ENCODE measurements at places on chromosomes 7 and 10. TPM values are rescaled to one million over a fixed set of nuclear protein-coding genes. Genes with fewer than 3 reads are reported as not detected.

DNA sequence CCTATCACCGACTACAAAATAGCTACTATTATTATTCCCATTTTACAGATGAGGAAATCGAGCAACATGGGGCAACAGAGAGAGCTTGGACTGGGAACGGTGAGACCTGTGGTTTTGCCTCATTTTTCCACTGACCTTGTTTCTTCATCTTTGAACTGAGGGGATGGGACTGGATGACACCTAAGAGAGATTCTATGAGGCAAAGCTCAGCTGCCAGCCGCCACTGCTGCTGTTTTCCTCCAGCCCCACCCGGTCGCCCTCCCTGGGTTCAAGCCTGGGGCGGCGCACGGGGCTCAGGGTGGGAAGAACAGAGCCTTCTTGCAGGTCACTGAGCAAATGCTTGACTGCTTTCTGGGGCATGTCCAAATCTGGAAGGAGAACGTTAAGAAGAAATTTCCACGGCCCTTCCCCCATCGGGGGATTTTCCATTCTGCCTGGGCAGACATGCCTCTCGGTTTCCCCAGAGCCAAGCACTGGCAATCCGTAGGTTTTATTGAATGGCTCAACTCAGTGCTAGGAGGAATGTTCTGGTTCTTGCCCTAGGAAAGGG is 12.3 kb downstream of the DDIT4 start:
- no peak for DNase-seq

DNA sequence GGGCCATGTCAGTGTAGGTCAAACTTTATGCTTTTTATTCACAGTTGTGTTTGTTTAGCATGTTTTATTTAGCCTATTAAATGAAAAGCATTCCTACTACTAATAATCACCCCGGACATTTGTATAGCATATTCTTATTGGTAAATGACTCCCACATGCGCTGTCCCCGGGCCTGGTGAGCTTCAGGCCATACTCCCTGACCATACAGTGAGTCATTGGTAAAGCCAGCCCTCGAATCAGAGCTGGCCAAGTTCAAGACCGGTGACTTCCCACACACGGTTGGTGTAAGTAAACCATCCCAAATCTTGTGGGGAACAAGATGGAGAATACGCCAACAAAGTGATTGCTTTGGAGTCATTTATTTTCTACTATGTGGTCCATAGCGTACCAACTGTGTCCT is 238.7 kb upstream of the TCF7L2 start:
- no peak for DNase-seq

DNA sequence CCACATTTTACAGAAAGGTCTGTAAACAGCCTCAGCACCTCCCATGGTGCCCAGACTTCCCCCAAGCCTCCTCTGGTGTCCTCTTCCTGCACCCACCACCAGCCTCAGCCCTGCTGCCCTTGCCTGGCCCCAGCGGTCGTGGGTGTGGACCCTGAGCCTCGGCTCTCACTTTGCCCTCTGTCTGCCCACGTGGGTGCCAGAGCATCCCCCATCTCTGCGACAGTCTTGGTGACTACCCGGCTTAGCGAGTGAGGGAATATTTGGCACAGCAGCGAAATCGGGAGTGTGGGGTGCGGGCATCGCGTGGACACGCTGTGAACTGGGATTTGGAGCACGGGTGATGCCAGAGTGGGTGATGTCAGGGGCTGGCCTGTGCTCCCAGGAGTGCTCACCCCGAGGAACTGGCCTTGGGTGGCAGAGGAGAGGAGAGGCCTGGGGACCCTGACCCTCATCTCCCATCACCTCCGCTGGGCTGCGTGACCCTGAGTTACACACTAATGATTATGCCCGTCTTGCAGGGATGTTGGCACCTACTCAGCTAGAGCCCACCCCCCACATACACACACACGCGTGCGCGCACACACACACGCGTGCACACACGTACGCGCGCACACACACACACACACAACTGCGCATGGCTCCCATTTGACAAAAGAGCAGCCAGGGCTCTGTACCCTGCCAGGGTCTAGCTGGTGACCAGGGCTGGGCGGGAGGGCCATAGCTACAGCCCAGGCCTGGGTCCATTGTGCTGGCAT is 8.7 kb downstream of the ELFN1 start:
- no peak for DNase-seq

DNA sequence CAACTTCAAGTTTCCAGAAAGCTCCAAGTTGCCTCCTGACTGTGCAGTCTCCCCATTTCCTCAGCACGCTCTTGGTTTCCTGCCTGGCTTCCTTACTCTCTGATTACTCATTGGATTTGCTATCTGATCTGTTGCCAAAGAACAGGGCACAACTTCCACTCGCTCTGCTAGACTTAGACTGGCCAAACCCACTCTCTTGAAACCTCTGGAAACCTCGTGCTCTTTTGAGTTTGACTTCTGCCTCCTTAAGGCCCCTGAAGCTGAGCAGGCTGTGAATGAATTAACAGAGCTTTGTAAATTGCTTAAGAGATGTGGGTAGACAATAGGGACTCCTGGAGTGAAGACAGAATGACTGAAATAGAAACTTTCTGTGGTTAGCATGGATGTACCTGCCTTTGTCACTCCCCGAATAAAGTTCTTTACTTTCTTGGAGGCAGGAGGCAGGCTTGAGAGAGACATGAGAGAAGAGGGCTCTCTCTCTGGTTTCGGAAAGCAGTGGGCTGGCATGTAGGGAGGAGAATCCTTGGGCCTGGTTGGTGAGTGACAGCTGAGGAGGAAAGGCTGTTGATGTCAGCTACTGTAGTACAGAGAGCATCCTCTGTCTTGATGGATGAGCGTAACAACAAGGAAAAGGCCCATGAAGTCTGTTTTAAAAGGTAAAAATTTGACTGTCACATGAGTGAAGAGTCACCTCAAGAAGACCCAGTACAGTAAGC is 70.8 kb downstream of the CHN2 start:
- no peak for DNase-seq

DNA sequence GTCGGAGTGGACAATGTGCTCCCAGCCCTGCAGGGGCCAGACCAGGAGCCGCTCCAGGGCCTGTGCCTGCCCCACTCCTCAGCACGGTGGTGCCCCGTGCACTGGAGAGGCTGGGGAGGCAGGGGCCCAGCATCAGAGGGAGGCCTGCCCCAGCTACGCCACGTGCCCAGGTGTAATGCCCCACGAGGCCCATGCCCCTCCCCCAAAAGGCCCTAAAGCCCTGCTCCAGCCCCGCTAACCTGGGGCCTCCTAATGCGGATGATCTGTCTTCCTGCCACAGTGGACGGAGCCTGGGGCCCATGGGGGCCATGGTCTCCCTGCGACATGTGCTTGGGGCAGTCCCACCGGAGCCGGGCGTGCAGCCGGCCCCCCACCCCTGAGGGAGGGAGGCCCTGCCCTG is 23.7 kb upstream of the ZNF862 start:
- no peak for DNase-seq

- no peak for DNase-seq
Measured at GRCh38 chr10:27157150-27157549, 2.0 kb downstream of the MASTL start.

- DNase-seq: no peak
Measured at GRCh38 chr10:128064970-128065580, 61.1 kb downstream of the MKI67 start.

GRCh38 chr10:47055386-47056246 is 144.4 kb downstream of the PTPN20 start:
- DNase-seq: no peak

GRCh38 chr10:94358480-94358879 is 4.3 kb downstream of the NOC3L start:
- no peak for DNase-seq

GRCh38 chr7:149006345-149006725 is 22.0 kb downstream of the PDIA4 start:
- DNase-seq: no peak

GRCh38 chr10:48246501-48246900 is 28.0 kb downstream of the FRMPD2 start:
- DNase-seq: no peak

DNA sequence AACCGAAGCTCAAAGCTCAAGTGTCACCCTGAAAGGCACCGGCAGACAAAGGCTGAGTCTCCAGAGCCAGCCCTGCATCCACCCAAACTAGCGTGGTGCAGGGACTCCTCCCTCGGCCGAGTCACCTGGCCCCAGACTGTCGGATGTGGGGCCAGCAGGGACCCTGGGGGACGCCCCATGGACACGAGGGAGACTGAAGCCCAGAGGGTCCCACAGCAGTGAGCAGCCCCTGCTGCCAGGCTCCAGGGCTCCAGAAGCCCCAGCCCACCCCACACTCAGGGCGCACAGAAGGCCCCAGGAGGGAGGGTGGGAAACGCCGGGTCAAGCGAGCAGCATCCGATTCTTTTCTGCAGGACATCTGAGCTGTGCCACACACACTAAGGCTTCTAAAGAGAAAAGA is 20.2 kb downstream of the GPR146 start:
- no peak for DNase-seq

DNA sequence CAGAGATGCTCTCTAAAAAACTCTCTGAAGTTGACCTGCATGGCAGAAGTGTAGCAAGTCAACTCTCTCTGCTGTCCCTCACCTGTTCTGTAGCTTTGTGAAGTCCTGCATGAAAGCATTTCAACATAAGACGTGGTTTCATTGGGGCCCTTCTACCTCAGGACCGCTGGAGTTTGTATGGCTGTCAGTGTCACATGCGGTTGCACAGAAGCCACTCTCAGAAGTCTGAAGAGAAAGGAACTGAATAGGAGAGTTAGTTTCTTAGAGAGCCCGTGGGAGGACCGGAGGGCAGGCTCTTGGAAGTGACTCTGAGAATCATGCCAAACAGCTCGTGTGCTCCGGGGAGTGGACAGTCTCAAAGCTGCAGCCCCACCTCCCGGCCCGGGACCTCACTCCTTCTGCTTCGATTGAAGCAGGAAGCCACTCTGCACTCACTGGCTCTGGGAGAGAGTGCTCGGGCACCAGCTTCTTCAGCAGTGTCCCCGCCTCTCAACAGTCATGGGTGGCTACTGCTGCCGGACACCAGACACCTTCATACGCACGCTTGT is 486.7 kb downstream of the SDK1 start:
- DNase-seq: no peak

- no peak for DNase-seq
Measured at GRCh38 chr10:120328647-120329046, 128.4 kb upstream of the PLPP4 start.

DNA sequence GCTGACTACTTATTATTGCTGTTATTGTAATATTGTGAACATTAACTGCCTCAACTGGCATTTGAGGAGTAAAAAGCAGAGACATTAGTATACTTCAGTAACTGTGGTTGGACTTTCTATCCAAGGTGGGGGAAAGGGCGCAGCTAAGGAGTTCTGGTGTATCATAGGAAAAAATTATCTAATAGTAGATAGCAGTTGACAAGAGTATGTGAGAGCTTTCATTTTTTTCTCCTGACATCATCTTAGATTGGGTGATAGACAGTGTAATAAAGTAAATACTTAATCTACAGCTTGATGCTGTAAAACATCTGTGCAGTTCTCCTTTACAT is 68.9 kb downstream of the PHTF2 start:
- DNase-seq: no peak

DNA sequence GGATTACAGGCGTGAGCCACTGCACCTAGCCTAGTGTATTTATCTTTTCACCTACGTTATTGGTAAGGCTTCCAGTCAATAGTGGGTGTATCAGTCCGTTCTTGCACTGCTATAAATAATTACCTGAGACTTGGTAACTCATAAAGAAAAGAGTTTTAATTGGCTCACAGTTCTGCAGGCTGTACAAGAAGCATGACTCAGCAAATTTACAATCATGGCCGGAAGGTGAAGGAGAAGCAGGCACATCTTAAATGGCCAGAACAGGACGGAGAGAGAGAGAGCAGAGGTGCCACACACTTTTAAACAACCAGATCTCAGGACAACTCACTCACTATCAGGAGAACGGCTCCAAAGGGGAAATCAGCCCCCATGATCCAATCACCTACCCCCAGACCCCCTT is 873.3 kb upstream of the AUTS2 start:
- no peak for DNase-seq

DNA sequence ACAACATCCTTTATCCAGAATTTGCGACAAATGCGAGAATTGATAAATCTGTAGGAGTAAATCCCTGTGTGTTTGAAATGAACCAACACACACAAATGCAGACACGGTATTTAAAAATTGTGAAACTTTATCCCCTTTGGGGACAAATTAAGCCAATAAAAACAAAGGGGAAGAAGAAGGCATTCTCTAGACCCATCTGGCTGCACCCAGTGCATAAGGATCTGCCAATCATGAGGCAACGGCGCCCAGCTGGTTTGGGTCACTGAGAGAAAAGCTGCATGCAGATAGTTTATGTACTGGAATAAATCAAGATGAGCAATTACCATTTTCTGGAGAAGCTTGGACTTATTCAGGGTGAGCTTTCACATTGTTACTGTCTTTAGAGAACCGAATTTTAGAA is 45.7 kb downstream of the VAX1 start:
- no peak for DNase-seq

DNA sequence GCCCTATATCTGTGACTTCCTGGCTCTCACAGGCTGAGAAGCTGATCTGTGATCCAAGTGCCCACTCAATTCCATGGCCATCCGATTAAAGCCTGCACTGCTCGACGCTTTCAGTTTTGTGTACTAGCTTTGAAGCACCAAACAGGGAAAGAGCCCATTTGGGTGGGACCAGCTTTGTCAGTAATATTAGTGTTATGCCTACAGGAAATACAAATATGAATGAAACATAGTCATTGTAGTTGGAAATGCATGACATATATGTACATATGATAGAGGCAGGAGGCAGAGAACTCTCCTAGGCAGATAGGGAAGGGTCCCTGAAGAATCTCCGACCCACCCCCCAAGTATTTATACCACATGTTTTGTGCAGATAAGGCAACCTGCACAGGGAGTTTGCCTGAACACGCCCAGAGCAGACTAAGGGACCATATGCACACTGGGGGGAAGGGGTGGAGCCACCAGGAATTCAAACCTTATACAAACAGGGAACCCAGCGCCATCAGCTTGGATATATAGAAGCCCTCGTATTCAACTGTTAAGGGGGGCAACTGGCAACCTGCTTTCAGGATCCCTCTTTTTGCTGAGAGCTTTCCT is 653.2 kb downstream of the PARD3 start:
- DNase-seq: no peak

- no peak for DNase-seq
Measured at GRCh38 chr7:1355568-1356340, 103.5 kb downstream of the MICALL2 start.

DNA sequence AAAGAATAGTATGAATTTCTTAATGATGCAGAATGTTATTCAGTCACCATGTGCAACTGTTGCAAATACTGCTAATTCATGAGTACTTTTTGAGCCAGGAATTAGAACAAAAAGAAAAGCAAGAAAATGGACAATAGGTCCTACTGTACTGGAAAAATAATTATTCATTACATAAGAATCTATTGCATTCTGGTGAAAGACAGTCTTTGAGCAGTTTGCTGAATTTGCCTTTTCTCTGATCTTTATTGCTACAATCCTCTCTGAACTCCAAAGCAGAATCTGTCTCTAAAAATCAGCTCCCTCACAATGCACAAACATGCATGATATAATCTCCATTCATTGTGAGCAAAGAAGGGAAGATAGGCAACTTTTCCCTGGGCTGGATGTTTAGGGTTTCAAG is 12.8 kb downstream of the IFIT2 start:
- no peak for DNase-seq

GRCh38 chr10:5587151-5588079 is 62.7 kb downstream of the CALML3 start:
- no peak for DNase-seq

The NACAD gene
- not detected for total RNA-seq

The COL17A1 gene
- not detected for total RNA-seq

The NAT16 gene
- total RNA-seq: not detected

The NPFFR1 gene
- total RNA-seq: not detected

The ANKRD61 gene
- total RNA-seq: not detected

The LAMB1 gene
- total RNA-seq: not detected

The EMX2 gene
- not detected for total RNA-seq

The ACBD5 gene
- total RNA-seq: 24.9 TPM

The CPED1 gene
- total RNA-seq: not detected

The SDK1 gene
- total RNA-seq: 0.06 TPM

The PPP1R3A gene
- not detected for total RNA-seq
